Activated T-helper 1 cell treated with Interleukin-2 at 50 U/mL for 16 hours (primary cell): ENCODE measurements at places on chromosomes 4 and X.

DNA sequence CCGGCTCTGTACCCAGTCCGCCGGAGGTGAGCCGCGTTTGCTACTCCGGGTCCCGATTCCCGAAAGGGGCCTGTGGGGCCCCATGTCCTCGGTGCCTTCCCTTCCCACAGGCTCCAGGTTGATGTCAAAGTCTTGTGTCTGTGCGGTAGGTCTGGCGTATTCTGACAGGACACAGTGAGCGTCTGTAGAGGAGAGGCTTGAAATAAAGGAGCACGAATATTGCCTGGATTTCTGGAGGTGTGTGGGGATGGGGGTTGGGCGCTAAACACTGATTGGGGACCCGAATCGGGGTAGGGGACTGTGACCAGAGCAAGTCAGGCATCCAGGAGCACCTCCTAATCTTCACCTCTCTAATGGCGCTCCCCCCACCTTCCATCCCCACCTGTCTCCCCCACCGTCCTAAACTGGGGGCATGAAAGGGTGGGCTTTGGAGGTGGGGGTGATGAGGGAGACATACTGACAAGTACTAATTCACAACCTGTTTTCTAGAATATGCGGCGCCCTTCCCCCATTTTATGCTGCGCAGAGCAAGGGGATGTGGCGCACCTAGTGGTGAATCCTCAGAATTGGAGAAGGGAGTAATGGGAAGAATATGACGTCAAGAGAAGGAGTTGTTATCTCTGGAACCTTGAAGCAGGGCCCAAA is 855 bp downstream of the GPRASP2 start:
- no peak for DNase-seq

DNA sequence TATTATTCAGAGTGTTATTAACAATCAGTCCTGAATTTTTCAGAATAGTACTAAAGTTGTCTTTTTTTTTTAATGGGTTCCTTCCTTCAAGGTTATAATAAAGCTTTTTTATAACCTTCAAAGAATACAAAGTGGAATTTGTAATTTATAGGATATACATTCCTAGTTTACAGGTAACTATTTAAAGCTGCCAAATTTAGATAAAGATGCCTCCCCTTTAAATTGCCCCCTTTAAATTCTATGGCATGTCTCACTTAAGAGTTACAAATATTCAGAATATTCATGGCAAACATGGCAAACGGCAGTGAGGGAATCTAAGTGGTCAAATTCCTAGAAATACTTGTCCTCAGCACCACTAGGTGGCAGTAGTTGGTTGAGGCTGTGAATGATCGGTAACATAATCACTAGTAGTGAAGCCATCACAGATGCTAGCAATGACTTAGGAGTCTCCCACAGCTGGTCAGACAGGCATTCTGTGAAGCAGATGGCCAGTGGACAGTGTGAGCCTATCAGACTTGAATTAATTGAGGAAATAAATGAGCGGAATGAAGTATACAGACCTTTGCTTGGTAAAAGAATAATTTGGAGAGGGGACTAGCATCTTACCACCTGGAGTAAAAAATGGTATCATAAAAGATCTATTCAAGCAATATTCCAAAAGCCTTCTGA is 86.4 kb downstream of the CBR4 start:
- peak; percentile 5 for DNase-seq

DNA sequence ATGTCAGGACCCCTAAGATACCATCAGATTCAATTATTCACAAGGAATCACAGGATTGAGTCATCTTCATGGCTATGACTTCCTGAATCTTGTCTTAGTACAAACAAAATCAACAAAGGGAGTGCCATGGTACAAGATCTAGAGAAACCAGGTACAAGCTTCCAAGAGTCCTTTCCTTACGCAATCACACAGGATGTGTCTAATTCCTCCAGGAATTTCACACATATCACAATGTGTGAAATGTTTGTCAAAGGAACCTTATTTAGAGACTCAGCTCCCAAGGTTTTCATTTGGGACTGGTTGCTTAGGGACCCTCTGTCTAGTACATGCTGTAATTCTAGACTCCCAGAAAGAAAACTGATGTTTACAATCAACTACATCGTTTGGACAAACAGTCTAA is 83.0 kb downstream of the MAB21L2 start:
- DNase-seq: no peak

DNA sequence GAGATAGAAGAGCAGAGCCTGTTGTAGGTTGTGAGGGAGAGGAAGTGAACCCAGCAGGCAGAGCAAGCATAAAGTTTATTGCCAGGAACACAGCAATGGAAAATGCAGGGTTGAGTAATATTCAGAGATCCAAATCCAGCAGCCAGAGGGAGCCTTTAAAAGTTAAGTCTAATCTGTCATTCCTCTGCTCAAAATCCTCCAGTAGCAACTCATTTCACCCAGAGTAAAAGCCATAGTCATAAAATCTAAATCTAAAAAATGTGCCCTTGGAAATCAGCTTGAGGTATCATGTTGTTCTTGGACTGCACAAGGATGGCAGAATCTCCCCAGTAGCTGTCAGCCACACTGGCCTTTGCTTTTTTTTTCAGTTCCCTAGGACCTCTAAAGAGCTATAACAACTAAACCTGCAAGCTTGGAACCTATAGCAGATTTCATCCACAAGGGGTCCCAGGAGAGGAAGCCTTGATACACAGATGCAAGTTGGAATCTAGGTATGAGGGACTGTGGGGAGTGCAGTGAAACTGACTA is 62.9 kb upstream of the FRAS1 start:
- no peak for DNase-seq
